Fibroblast of villous mesenchyme (primary cell): ENCODE measurements at places on chromosomes 6 and 20. TPM values are rescaled to one million over a fixed set of nuclear protein-coding genes. Genes with fewer than 3 reads are reported as not detected.
A peak's percentile ranks its signal among the peaks of the same experiment; 100 is the strongest.

The MEP1A gene
- total RNA-seq, result not detected in 2 replicates

The SMIM28 gene
- total RNA-seq, result not detected in 2 replicates

The C20orf144 gene
- total RNA-seq, result under 0.01 and 0.32 TPM in 2 replicates

The HLA-DQA1 gene
- total RNA-seq, result not detected in 2 replicates

GRCh38 chr6:108114841-108115597, 40.5 kb upstream of the OSTM1 start:
- peak; percentile 44 for DNase-seq

DNA sequence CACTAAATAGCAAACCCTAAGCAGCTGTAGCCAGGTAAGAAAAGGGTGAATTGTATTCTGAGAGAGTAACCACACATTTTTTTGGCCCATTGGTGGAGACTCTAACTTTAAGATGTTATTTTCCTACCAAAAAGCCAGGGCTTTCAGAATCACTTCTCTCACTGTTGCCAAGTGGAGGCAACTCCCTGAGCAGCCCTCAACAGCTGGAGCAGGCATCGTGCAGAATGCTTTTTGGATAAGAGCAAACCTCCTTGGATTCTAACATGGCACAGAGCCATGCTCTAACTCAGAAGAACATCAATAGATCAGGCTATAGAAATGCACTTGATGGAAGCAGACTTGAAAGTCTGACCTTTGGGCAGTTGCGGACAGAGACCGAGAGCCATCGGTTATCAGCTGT, 722.2 kb upstream of the CHD6 start:
- no peak for DNase-seq

- DNase-seq, result no peak
Observed at GRCh38 chr6:168103050-168103830, 24.2 kb upstream of the FRMD1 start.

DNA sequence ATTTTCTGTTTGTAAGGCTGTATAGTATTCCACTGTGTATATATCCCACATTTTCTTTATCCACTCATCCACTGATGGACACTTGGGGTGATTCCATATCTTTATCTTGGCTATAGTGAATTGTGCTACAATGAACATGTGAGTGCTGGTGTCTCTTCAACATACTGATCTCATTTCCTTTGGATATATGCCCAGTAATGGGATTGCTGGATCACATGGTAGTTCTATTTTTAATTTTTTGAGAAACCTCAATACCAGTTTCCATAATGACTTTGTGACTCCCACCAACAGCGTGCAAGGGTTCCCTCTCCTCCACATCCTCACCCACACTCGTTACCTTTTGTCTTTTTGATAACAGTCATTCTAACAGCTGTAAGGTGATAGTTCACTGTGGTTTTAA, 166.0 kb downstream of the ARHGAP18 start:
- no peak for DNase-seq

DNA sequence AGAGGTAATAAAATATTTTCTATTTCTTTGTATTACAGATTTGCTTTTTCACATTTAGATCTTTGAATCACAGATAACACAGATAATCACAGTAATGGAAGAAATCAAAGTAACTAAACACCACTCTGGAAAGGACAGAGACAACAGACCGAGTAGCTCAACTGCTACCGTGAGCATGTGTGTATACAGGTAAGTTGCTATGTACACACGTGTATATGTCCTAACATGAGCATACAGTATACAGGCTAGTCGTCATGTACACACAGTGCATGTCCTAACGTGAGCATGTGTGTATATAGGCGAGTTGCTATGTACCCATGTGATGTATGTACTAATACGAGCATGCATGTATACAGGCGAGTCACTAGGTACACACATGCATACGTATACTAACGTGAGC, 379.0 kb downstream of the THBS2 start:
- no peak for DNase-seq

DNA sequence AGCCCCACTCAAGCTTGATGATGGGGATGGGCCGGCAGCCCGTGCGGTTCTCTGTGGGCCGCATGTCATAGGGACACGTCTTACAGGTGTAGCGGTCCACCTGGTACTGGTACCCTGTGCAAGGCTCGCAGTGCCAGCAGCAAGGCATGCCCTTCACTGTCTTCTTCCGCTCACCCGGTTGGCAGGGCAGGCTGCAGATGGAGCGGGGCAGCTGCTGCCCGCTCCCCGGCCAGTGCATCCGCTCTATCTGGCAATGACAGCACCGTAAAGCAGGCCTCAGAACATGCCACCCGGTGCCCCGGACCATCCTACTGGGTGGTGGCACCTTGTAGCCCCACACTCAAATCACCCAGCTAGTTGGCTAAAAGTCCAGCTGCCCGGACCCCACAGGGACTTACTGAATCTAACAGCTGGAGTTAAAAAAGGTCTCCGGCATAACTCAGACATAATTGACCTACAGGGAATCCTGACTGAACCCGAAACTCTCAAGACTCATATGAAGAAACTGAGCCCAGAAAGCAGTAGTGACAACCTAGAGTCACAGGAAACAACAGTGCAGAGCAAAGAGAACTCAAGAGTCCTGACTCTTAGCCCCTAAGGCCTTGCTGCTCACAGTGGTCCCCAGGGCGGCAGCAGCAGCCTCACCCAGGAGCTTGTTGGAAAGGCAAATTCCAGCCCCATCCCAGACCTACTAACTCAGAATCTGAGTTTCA, 109.4 kb downstream of the GRM4 start:
- DNase-seq, result no peak
